Fibroblast of pulmonary artery (primary cell): ENCODE measurements at places on chromosomes 5 and 9.

- DNase-seq, result peak; percentile 57
Observed at GRCh38 chr9:72454871-72455491, 66.4 kb upstream of the TMC1 start.

- DNase-seq, result no peak
Observed at GRCh38 chr9:73138516-73138915, 13.1 kb upstream of the ANXA1 start.

DNA sequence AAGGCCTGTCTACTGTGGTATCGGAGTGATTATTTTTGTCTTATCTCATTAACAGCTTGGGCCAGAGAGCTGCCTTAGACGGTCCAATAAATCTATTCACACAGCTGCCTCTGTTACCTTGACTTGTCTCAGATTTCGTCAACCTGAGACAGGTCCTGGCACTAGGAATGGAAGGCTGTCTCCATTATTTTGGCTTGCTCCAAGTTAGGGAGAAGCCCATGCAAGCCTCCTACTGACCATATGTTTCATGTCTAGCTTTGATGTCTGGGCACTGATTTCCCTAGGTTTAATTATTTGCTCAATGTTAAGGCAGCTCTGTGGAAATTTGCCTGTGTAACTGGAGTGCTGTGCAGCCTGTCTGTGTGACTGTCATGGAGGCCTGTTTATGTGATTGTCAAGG is 12.4 kb upstream of the RALGPS1 start:
- no peak for DNase-seq

- no peak for DNase-seq
Observed at GRCh38 chr5:80094236-80094738, 59.1 kb downstream of the THBS4 start.

GRCh38 chr5:61026004-61026403 is 81.0 kb downstream of the NDUFAF2 start:
- DNase-seq, result no peak

DNA sequence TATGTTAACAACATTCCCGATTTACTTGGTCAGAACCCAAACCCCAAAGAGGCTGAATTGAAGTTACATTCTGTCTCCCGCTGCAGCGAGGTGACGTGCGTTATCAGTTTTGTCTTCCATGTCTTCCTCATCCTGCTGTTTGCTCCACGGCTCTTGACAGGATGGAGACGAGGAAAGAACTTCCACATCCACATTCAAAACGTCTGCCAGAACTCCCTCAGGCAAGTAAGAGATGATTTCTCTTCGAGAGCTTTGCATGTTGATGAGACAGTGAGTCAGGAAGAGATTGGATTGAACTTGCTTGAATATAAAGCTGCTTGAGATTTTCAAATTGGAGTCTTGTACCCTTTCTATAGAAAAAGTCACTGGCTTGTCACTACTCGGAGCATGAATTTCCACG is 242.6 kb downstream of the AUH start:
- peak; percentile 29 for DNase-seq

- DNase-seq, result peak; percentile 18
Observed at GRCh38 chr9:126615245-126615790, 1.6 kb downstream of the LMX1B start.

DNA sequence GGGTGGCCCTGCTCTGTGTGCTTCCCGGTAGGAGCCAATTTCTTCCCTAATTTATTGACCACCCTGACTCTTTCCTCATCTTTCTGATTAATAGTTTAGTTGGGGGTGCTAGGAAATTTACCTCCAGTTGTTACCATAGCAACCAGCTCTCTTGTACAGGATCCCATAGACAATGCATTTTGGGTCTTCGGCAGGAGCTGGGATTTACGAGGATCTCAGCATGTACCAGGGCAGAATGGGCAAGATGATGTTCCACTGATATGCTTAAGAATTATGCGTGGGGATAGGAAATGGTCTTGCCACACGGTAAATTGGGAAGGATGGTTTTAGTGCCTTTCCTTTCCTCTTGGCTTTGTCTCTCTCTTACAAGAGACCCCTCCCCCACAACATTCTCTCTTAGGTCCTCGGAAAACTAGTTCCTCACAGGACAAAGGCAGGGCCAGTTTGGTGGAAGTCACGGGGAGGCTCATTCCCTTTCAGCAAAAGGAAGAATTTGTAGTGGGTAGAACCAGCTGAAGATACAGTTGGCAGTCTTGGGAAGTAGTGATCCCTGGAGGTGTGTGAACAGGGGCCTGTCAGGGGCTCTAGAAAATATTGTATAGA is 133.4 kb upstream of the SHB start:
- DNase-seq, result no peak

DNA sequence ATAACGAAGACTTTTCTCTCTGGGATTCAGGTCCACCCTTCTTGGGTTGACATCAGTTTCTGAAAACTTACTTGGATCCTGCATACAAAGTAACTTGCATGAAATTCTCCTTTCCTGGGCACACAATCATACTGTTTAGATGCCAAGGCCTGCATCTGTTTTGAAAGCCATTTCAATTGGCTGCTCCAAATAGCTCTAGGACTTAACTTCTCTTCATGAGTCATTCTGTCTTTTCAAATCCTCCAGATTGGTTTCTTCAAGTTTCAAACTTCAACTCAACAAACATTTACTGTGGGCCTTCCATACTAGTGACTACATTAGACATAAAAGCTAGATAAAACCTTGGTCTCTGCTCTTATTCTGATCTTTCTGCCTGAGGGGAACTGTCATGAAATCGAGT is 54.8 kb upstream of the HMHB1 start:
- no peak for DNase-seq

DNA sequence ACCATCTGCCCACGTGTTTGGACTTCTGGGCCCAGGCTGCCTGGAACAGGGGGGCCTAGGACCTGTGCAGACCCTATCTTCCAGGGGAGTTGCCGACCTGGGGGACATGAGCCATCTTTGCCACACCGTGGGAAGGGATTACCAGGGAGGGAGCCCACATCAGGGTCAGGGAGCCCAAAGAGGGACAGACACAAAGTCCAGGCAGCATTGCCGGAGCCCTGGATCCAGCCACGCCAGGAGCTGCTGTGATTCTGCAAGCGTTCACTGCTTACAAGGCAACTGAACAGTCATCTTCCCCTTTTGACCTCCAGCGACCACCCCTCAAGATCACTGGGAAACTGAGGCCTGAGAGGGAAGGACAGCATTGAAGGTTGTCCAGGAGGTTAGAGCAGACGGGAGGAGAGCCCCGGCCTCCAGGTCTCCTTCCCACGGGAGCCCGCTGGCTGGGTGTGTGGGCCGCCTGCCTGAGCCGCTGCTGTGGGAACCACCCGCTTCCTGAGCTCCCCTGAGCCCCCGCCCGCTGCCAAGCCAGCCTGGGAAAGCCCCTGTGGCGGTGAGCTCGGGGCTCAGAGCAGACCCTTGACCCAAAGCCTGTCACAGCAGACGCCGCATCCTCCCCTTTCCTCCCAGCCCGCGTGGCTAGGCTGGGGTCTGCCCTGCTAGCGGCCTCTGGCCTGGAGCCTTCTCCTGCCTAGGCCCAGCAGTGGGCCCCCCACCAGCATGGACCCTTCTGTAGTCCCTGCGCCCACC is 17.1 kb upstream of the NOTCH1 start:
- DNase-seq, result no peak

GRCh38 chr9:71121275-71122021 is at the start of gene TRPM3:
Gene TRPM3, minus strand, starts transcription at chr9:71121621. Its CDS starts 267 bp downstream, at chr9:71121354.
- DNase-seq, result no peak

DNA sequence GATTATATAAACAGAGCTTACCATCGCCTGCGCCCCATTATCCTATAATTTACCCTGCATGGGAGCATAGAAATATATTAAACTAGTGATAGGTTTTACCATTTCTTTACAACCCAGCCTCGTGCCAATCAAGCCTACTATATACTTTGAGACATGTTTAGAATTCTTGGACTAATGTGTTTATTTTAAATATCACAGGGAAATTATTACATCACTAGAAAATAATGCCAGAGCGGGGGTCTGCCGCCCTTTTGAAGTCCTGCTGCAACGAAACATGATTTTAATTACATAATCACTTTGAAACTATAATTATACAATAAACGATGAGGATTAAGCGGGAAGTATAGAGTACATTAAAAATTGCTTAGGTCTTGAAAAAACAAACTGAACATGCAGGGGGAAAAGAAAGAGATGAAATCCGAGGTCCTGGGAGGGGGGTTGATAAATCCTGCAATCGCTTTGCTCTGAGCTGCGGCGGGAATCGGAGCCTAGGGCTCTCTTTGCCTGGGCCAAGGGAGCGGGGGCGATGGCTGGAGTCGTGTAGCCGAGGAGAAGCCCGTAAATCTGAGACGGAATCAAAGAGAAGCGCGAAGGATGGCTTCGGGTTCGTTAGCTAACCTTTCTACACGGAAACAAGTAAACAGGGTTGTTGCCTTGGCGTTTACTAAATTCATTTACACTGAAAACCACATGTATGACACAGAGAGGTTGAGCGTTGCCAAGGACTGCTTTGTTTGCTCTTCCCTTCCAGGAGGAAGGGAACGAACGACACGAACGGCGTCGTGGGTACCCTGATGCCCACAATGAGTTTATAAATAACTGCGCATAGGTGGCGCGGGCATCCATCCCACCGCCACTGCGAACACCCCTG is 127.6 kb downstream of the TMEM174 start:
- no peak for DNase-seq
